ENCODE measurements at places on chromosomes 2 and 18. TPM values are rescaled to one million over a fixed set of nuclear protein-coding genes. Genes with fewer than 3 reads are reported as not detected.

GRCh38 chr2:241991299-241991698 lies 121.8 kb downstream of the RTP5 start:
- no peak overlapping the region for H3K4me3 ChIP-seq
- no peaks in the 10 kb centered on the region for H3K36me3 ChIP-seq
- DNase-seq, result no peak
- H3K27ac ChIP-seq, result no peak overlapping the region
- no peaks in the 10 kb centered on the region for H3K4me1 ChIP-seq
- no peaks in the 10 kb centered on the region for H3K27me3 ChIP-seq

- no peak overlapping the region for H3K27ac ChIP-seq
- no peaks in the 10 kb centered on the region for H3K36me3 ChIP-seq
- no peaks in the 10 kb centered on the region for H3K27me3 ChIP-seq
- DNase-seq, result no peak
Measured at GRCh38 chr2:9085353-9085752, 81.9 kb upstream of the MBOAT2 start.

Gene ITSN2
- 40.4 TPM for polyA plus RNA-seq

GRCh38 chr2:70984576-70985282 lies 6.3 kb downstream of the ANKRD53 start:
- DNase-seq, result peak; percentile 69
- peaks cover 10% of the 10 kb centered on the region for H3K4me1 ChIP-seq
- no peaks in the 10 kb centered on the region for H3K27me3 ChIP-seq
- H3K36me3 ChIP-seq, result peaks cover 39% of the 10 kb centered on the region
- H3K4me3 ChIP-seq, result no peak overlapping the region
- no peak overlapping the region for H3K27ac ChIP-seq

DNA sequence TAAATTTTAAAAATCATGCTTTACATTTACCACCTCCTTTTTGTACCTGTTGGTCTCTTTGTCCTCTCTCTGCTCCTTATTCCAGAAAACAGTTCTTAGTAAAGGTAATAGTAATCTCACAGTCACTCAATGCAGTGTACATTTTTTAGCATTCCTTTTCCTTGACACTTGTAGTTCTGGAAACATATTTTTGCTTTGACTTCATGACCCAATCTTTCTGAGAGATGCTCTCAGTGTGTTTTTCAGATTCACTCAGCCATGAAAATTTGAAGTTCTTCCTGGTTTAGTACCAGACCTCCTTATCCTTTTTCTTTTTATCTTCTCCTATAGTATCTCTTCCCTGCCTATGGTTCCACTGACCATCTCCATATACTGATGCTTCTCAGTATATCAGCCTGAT lies 747.5 kb upstream of the ZEB2 start:
- peaks cover 83% of the 10 kb centered on the region for H3K27me3 ChIP-seq
- H3K36me3 ChIP-seq, result no peaks in the 10 kb centered on the region
- no peak overlapping the region for H3K4me3 ChIP-seq
- no peak for DNase-seq
- peaks cover 5% of the 10 kb centered on the region for H3K4me1 ChIP-seq
- no peak overlapping the region for H3K27ac ChIP-seq

- no peak overlapping the region for H3K4me3 ChIP-seq
- H3K27me3 ChIP-seq, result no peaks in the 10 kb centered on the region
- no peak for DNase-seq
- H3K27ac ChIP-seq, result no peak overlapping the region
Measured at GRCh38 chr2:75276093-75277029, 77.0 kb upstream of the TACR1 start.

GRCh38 chr18:79525556-79526467 lies 130.1 kb downstream of the NFATC1 start:
- no peak overlapping the region for H3K27ac ChIP-seq
- H3K36me3 ChIP-seq, result peaks cover 26% of the 10 kb centered on the region
- H3K4me3 ChIP-seq, result no peak overlapping the region
- DNase-seq, result no peak
- H3K27me3 ChIP-seq, result no peaks in the 10 kb centered on the region

- no peak overlapping the region for H3K27ac ChIP-seq
- H3K36me3 ChIP-seq, result no peaks in the 10 kb centered on the region
- no peak for DNase-seq
- peaks cover 5% of the 10 kb centered on the region for H3K27me3 ChIP-seq
- no peaks in the 10 kb centered on the region for H3K4me1 ChIP-seq
- H3K4me3 ChIP-seq, result no peak overlapping the region
Measured at GRCh38 chr18:59379772-59380522, 20.9 kb upstream of the LMAN1 start.

Gene VWA3B
- polyA plus RNA-seq, result not detected

Gene RAPGEF4
- not detected for polyA plus RNA-seq

DNA sequence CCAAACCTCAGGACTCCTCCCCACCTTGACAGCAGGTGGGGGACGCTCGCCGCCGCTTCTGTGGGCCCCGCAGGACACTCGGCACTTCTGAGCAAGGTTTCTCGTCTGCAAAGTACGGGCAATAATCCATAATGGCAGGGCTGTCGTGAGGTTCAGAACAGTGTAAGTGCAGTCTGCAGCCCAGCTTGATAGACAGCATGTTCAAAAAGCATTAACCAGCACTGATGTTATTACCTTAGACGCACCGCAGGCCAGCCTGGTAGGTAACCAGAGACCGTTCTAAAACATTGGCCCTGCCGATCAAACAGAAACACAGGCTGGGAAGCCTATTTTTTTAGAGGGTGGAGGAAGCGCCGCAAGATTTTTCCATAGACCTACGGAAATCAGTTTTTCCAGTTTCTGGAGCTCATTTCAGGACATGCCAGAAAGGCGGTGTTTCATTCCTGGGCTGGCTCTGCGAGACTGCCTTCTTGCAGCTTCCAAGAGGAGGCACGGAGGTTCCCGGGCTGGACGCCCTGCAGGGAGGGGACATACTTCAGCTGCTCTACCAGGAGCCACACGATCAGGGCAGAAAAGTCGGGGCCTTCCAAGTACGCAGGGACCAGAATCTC lies 148.7 kb downstream of the TPO start:
- H3K36me3 ChIP-seq, result no peaks in the 10 kb centered on the region
- H3K4me3 ChIP-seq, result no peak overlapping the region
- DNase-seq, result no peak
- H3K27ac ChIP-seq, result no peak overlapping the region
- no peaks in the 10 kb centered on the region for H3K4me1 ChIP-seq

DNA sequence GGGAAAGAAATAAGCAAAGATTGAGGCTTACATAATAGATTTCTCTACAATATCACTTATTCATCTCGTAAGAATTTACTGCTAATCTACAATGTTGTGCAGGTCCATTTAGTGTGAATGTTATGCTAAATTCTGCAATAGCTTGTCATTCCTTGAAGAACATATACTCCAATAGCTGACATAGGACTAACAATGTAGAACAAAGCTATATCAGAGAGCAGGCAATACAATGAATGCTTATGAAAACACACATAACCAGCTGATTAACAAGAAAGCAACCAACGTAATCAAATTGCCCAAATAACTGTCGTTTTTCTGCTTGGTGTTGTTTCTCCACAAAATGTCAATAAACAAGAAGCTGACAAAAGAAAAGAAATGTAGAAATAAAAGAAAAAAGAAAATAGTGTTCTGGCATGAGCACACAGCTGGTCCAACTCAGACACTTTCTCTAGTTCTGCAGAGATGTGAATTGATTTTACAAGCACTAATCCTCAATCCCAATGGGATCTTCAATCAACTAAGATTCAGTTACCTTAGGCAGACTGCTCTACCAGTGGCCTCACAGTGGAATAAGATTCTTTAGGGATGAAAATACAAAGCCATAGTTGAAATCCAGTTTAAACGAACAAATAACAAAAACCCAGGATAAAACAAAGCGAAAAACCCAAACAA lies 1024.7 kb upstream of the PIK3C3 start:
- no peak overlapping the region for H3K27ac ChIP-seq
- H3K36me3 ChIP-seq, result no peaks in the 10 kb centered on the region
- no peaks in the 10 kb centered on the region for H3K27me3 ChIP-seq
- no peak overlapping the region for H3K4me3 ChIP-seq
- no peak for DNase-seq

DNA sequence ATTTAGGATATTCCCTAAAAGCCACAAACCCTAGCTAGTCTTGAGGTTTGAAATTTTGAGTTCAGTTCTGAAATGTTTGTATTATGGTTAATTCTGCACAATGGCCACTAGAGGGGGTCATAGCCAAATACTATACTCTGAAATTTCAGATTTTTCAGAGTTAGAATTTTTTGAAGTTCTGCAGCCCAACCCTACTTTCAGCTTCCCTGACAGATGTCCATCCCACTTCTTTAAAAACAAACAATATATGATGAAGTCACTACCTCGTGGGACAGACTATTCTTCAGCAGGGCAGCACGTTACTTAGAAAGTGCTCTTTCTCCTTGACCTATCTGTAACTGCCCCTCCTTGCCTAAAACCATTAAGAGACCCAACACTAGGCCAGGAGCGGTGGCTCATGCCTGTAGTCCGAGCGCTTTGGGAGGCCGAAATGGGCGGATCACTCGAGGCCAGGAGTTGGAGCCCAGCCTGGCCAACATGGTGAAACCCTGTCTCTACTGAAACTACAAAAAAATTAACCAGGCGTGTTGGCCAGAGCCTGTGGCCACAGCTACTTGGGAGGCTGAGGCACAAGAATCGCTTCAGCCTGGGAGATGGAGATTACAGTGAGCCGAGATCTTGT lies 48.2 kb upstream of the PAPOLG start:
- H3K4me3 ChIP-seq, result no peak overlapping the region
- H3K27ac ChIP-seq, result no peak overlapping the region
- peaks cover 8% of the 10 kb centered on the region for H3K4me1 ChIP-seq
- peak; percentile 48 for DNase-seq
- no peaks in the 10 kb centered on the region for H3K27me3 ChIP-seq

DNA sequence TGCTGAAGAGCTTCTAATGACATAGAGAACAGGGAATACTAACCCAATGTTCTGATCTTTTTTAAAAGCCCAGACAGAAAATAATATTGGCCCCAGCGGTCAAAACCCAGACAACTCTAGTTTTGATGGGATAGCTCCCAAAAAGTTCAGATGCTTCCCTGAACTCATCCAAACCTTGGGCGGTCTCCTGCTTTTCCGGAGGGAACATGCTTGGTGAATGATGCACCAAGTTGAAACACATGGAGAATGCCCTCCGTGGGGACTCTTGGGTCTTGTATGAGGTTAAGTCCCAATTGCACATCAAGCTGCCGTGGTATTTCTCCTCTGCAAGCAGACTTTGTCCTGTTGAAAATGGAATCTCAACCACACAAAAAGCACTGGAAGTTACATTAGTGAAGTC lies 120.7 kb upstream of the CTAGE1 start:
- H3K27ac ChIP-seq, result no peak overlapping the region
- H3K4me1 ChIP-seq, result no peaks in the 10 kb centered on the region
- DNase-seq, result no peak
- no peak overlapping the region for H3K4me3 ChIP-seq
- H3K27me3 ChIP-seq, result no peaks in the 10 kb centered on the region
- H3K36me3 ChIP-seq, result no peaks in the 10 kb centered on the region

DNA sequence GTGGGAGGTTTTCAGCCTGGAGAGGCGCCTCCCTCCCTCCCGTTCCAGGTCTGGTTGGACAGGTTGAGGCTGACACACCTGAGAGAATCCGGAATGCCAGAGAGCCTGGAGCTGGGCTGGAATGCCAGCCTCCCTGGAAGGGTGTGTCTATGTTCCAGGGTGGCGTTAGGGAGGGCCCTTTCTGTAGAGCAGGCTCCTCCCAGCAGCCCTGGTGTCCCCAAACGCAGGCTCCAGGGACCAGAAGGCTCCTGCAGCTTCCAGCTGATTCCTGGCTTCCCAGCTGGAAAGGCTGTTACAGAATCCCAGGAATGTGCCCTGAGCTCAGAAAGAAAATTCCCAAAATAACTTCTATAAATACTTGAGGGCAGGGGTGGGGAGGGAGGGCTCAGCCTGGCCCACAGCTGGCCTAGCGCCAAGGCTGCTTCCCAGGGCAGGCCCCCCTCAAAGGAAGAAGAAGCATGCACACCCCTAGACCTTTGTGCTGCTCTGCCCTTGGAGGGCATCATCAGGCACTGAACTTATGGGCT lies 85.4 kb downstream of the STPG4 start:
- peaks cover 91% of the 10 kb centered on the region for H3K4me1 ChIP-seq
- peak overlapping the region; percentile 38 for H3K4me3 ChIP-seq
- peak overlapping the region; percentile 100 for H3K27ac ChIP-seq
- DNase-seq, result no peak
- no peaks in the 10 kb centered on the region for H3K27me3 ChIP-seq

GRCh38 chr18:42475157-42475556 lies 520.1 kb downstream of the PIK3C3 start:
- H3K27ac ChIP-seq, result no peak overlapping the region
- DNase-seq, result no peak
- no peaks in the 10 kb centered on the region for H3K36me3 ChIP-seq

GRCh38 chr18:9765501-9765900 lies 57.4 kb downstream of the RAB31 start:
- peak overlapping the region; percentile 55 for H3K27ac ChIP-seq
- peaks cover 73% of the 10 kb centered on the region for H3K4me1 ChIP-seq
- no peaks in the 10 kb centered on the region for H3K27me3 ChIP-seq
- DNase-seq, result no peak
- no peak overlapping the region for H3K4me3 ChIP-seq
- peaks cover 3% of the 10 kb centered on the region for H3K36me3 ChIP-seq

DNA sequence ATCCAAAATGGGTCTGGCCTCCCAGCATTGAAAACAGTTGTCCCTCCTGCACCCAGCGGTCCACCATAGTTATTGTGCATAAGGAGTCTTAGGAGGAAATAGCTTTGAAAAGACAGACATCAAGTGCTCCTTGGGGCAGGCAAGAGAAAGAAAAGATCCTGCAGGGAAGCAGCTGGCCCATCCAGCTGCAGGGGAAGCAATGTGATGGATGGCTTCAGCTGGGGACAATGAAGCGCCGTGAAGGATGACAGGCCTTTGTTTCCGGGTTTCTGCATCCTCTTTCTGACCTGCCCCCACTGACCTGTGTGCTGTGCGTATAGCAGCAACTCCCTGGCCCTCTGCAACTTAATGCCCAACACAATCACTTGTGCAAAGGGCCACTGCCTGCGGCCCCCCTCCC lies 142.9 kb upstream of the NCKAP5 start:
- no peaks in the 10 kb centered on the region for H3K4me1 ChIP-seq
- H3K27me3 ChIP-seq, result no peaks in the 10 kb centered on the region
- no peak for DNase-seq
- H3K4me3 ChIP-seq, result no peak overlapping the region
- H3K27ac ChIP-seq, result no peak overlapping the region
- no peaks in the 10 kb centered on the region for H3K36me3 ChIP-seq

GRCh38 chr2:182726473-182726872 lies 10.4 kb downstream of the DNAJC10 start:
- no peaks in the 10 kb centered on the region for H3K4me1 ChIP-seq
- H3K36me3 ChIP-seq, result peaks cover 95% of the 10 kb centered on the region
- H3K27ac ChIP-seq, result no peak overlapping the region
- no peak for DNase-seq
- H3K4me3 ChIP-seq, result no peak overlapping the region
- no peaks in the 10 kb centered on the region for H3K27me3 ChIP-seq

Gene ALPI
- not detected for polyA plus RNA-seq

- no peak for DNase-seq
- no peak overlapping the region for H3K4me3 ChIP-seq
- no peak overlapping the region for H3K27ac ChIP-seq
- no peaks in the 10 kb centered on the region for H3K36me3 ChIP-seq
Measured at GRCh38 chr2:126714191-126714965, 58.4 kb downstream of the GYPC start.

- DNase-seq, result peak; percentile 49
- no peaks in the 10 kb centered on the region for H3K27me3 ChIP-seq
- H3K4me3 ChIP-seq, result no peak overlapping the region
- H3K36me3 ChIP-seq, result no peaks in the 10 kb centered on the region
Measured at GRCh38 chr2:7692657-7693161, 775.5 kb downstream of the RNF144A start.
